ENCODE measurements at places on chromosomes 1 and 21.

DNA sequence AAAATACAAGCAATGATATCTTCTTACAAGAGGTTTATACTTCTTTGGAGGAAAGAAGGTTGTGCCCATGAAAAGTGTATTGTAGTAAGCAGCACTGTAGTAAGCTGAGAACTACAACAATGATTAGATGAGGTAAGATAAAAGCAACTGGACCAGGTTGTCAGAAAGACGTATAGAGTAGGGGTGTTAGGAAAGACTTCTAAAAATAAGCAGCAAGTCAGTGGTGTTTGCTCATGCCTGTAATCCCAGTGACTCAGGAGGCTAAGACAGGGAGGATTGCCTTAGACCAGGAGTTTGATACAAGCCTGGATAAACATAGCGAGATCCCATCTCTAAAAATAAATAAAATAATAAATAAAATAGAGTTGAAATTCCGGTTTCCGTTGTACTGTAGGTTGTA is 4.3 kb upstream of the OR10X1 start:
- DNase-seq, result no peak

DNA sequence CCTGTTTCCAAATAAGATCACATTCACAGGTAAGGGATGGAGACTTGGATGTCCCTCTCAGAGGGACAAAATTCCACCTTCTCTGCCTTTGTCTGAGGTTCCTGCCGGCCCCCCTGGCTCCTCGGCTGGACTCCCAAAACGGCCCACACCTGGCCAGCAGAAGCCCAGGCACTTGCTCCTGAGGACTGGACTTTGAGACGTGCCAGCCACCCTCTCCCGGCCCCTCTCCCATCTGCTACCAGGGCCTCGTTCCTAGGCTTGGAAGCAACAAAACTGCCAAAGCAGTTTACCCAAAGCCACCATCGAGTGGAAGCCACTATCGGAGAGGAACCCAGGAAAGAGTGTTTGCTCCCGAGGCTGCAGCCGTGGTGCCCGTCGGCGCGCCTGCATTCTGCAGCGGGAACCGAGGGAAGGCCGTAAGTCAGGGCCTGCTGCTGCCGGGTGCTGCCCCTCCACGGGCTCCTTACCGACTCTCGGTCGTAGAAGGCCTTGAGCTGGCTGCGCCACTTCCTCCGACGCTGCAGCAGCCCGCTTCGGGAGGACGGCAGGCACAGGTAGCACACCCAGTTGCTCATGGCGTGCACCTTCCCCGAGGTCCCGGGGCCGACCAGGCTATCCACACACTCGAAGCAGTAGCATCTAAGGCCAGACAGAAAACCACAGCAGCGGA is 3.5 kb downstream of the DNMT3L start:
- DNase-seq, result no peak

DNA sequence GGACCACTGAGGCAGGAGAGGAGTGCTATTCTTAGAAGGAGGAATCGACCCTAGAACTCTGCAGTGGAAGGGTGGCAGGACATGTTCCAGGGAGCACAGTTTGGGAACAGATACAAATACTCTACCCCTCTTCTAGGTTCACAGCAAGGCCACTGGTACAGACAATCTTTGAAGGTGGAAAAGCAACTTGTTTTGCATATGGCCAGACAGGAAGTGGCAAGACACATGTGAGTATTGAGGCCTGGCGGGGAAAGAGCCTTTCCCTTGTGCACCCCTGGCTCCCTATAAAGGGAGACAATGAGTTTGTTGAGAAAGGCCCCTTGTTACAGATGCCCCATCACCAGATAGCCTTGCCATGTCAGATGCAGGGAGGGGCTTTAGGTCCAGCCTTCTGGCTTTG is 17.8 kb downstream of the KIF2C start:
- DNase-seq, result no peak

DNA sequence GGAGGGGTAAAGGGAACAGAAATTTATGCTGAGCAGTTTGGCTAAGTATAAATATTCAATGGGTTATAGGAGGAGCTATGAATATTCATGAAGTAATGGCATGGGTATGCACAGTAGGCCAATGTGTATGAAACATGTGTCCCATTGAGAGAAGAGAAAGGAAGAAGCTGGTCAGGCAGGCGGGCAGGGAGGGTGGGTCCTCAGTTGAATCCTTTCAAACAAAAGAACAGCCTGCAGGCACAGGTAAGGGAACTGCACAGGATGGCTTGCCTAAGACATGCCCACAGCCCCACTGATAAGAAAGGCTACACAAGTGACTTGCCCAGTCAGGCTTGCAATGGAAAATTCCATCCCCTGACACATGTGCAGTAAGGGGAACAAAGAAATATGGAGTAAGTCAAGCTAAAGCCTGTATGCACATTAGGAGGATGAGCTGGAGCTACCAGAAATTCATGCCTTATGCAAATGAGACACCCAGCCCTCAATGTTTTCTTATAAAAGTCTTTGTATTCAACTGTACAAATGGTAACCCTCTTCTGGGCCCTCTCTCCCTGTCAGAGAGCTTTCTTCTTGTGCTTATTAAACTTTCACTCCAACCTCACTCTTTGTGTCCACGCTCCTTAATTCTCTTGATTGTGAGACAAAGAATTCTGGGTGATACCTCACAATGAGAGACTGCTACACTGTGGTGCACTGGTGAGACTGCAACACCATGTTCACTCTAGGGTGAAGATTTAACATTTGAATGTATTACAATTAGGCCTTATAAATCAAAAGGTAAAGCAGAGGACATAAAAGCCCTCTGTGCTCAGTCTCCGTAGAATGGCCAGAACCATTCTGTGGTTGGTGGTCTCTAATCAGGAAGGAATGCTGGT is 96.5 kb downstream of the ATP1B1 start:
- DNase-seq, result no peak

GRCh38 chr21:25094695-25095094 is 512.6 kb downstream of the MRPL39 start:
- DNase-seq, result no peak
